ENCODE measurements at places on chromosomes 11 and 22.

DNA sequence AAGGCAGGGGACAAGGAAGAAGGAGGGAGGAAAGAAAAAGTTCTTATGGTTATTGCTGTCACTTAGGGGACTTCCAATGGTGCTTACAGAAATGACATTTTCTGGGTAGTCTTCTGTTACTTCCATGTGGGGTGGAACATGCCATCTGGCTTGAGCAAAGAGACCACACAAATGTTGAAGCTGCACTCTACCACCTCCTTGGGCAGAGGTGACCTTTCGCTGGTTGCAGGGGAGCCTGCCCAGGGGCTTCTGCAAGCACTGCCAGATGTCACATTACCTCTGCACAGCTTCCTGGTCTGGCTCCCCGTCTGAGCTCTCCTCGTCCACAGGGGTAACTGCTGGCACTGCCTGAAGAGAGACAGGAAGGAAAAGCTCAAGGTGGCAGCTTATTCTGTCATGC is 32.6 kb upstream of the APOA1 start:
- DNase-seq = no peak

DNA sequence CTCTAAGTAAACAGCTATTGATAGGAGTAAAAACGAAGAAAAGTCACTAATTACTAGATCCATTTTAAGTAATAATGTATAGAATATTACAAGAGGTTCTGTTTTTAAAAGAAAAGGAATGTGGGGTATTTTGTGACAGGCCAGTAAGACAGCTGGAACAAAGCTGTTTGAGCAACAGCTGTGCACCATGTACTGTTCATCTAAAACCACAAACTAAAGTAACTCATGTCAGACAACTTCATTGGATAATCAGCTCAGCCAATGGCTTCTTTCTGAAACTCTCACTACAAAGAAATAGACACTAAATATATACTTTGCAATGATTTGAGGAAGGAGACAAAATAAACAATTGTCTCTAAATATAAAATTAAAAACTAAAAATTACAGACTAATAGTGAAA is 16.1 kb downstream of the RRAS2 start:
- DNase-seq = no peak

GRCh38 chr11:111301004-111301841 is 2.9 kb downstream of the POU2AF3 start:
- no peak for DNase-seq

- DNase-seq = no peak
Measured at GRCh38 chr11:131311776-131312514, 58.5 kb upstream of the NTM start.

- no peak for DNase-seq
Measured at GRCh38 chr22:31160328-31160978, 471 bp downstream of the RNF185 start.

DNA sequence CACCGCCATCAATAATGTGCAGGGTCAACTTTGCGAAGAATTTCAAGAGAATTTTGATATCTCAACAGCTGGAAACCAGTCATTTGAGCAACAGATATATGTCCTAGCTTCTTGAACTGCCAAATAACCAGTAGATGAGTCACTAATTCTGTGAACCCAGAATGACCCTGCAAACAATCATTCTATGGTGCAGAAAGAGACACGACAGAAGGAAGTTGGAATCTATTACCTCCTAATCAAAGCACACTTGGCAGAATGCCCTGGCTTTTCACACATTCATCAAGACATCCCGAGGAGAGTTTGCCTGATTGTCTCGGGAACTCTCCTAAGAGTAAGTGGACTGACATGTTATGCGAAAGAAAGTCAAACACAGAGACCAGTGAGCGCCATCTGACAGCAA is 621.1 kb downstream of the OPCML start:
- DNase-seq = no peak

DNA sequence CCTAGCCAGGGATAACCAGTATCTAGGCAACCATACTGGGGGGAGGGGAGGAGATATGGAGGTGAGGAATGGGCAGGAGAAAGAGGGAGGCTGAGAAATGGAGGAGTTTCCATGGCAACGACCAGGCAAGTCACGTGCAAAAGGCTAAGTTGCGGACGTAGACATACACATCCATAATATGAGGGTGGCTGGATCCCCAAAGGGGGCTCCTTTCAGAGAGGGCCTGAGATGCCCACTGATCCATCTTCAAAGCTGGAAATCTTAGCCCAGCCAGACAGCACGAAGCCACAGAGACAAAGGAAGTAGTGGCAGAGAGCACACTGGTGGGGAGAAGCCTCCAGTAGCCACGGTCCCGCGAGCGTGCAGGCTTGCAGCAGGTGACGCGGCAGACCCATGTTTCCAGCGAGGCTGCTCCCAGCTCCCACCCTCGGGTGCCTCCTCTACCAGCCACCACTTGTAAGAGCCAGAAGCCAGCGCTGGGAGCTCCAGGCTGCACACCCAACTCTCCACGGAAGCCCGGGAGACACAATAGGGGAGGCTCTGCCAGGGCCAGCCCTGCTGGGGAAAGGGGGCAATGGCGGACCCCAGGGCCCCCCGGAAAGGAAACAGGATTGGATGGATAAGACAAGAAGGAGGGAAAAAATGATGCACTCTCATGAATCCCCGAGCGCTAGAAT is 938 bp downstream of the FXYD6 start:
- no peak for DNase-seq

GRCh38 chr11:115924744-115925567 is 420.7 kb upstream of the CADM1 start:
- no peak for DNase-seq

- no peak for DNase-seq
Measured at GRCh38 chr11:63802637-63803414, 10.4 kb upstream of the SPINDOC start.

DNA sequence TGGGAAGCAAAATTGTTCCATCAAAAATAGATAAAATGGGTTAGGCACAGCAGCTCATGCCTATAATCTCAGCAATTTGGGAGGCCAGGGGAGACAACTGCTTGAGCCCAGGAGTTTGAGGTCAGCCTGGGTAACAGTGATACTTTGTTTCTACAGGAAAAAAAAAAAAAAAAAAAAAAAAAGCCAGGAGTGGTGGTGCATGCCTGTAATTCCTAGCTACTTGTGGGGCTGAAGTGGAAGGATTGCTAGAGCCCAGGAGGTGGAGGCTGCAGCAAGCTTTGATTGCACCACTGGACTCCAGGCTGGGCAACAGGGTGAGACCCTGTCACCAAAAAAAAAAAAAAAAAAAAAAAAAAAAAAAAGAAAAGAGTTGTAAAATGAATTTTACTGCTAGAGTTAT is 49.6 kb downstream of the KIF18A start:
- DNase-seq = no peak

DNA sequence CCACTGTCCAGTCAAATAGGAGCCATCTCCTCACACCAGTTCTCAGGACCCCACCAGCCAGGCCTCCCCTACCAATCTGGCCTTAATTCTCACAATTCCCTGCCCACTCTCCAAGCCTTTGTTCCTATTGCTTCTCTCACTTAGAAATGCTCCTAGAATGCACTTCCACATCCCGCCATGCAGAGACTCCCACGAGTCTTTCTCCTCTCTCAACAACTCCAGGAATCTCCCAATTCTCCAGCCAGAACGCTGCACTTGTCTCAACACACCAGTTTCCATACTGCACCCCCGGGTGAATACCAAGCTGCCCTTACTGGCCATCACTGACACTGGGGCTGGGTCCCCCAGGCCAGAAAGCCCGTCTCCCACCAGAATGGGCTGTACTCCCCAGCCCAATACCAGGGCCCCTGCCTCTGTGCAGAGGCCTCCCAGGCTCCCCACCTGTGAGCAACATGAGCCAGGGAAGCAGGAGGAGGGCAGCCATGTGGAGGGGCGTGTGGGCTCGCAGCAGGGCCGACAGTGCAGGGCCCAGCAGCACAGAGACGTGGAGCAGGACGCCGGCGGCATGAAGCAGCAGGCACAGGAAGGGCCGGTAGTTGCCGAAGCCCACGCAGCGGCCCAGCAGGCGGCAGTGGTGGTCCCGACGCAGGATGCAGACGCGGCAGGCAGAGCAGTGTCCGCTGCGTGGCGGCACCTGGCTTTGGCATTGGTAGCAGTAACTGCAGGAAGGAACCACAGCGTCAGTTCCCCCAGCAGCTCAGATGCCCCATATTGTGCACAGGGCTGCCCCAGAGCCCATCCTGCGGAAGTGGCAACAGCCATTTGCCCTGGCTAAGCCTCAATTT is 2.4 kb downstream of the ZDHHC24 start:
- no peak for DNase-seq

DNA sequence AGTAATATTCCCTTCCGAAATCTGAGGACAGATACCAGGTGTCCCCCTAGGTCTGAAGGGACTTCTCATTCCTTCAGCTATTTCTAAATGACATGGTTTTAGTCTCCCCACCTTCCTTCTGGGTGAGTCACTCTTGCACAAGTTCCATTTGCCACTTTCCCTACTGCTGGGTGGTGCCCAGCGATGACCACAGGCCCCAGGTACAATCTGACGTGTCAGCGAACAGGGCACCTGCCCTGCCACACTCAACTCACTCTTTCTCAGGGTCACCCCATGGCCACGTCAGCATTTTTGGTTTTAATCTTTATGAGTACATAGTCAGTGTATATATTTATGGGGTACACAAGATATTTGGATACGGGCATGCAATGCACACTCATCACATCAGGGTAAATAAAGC is 17.2 kb downstream of the POU2AF1 start:
- no peak for DNase-seq

DNA sequence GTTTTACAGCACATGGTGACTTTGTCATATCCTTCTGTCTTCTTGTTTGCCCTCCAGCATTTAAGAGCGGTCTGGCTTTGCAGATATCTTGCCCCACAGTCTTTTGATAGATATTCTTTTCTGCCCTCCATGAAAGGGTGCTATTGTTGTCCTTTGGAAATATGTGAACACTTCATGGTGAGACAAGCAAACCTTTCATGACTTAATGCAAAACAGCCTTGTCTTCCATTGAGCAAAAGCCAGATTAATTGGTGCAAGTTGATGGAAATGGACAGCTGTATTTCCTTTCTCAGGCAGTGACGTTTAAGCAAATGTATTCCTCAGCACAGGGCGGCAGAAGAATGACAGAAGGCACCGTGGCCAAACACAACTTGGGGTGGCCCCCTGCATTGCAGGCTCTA is 4.4 kb downstream of the DCPS start:
- no peak for DNase-seq

GRCh38 chr11:66080055-66080817 is 10.2 kb downstream of the PACS1 start:
- DNase-seq = peak; percentile 62

- DNase-seq = no peak
Measured at GRCh38 chr11:111472228-111472627, 40.0 kb downstream of the BTG4 start.

- no peak for DNase-seq
Measured at GRCh38 chr22:43273902-43274484, 69.2 kb downstream of the SCUBE1 start.

DNA sequence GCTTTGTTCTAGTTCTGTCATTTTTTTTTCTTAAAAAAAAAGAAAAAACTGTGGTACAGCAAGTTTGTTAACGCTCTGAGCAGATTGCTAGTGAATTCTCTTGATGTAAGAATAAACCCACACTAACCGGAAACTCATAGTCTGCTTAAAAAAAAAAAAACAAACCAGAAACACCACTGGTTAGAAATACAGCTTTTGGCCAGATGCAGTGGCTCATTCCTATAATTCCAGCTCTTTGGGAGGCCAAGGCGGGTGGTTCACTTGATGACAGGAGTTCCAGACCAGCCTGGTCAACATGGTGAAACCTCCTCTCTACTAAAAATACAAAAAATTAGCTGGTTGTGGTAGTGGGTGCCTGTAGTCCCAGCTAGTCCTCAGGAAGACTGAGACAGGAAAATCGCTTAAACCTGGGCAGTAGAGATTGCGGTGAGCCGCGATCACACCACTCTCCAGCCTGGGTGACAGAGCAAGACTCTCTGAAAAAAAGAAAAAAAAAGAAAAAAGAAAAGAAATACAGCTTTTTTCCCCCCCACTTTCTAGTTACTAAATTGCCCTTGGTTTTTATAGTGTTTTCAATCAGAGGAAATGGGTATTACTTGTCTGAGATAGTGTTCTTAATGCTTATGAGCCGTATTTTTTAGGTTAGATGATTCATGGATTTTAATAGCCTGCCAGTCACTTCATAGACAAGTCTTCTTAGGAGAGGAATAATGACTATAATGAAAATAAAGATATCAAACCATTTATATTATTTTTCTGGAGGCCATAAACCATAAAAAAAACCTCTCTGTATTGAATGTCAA is 222.8 kb downstream of the DDX10 start:
- DNase-seq = no peak

- DNase-seq = no peak
Measured at GRCh38 chr22:21683401-21683811, 17.6 kb downstream of the PPIL2 start.

GRCh38 chr11:117428186-117428855 is 100.7 kb downstream of the CEP164 start:
- no peak for DNase-seq

DNA sequence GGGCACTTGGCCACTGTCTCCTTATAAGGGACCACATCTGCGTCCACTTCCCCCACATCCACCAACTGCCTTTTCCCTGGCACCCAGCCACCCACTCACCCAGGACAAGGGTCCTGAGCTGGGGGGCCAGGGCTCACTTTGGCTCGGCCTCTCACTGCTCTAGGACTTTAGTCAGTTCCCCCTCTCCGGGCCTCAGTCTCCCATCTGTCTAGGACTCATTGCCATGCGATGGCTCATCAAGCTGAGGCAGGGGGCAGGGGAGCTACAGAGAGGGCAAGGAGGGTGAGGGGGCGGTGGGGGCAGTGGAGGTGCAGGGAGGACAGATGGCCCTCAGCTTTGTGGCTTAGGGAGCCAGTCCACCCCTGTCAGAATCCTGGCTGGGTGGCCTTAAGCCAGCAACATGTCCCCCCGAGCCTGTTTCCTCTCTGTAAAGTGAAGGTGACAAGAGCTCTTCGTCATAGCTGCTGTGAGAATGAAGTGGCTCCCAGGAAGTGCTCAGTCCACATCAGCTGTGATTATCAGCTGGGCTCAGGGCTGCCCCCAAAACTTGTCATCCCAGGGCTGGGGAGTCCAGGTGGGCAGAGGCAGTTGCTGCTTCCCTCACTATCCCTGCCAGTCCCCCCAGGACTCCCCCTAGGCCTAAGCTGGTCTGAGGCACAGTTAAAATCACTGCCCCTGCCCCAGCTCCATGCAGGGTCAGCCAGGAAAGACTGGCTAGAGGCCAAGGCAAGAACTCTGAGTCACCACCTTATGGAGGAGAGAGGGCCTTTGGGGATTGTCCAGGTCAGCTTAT is 14.9 kb downstream of the RAC2 start:
- no peak for DNase-seq

GRCh38 chr11:70799386-70799785 is 401.1 kb downstream of the CTTN start:
- no peak for DNase-seq

GRCh38 chr11:134543241-134543640 is 131.2 kb upstream of the B3GAT1 start:
- no peak for DNase-seq
